ENCODE measurements at places on chromosomes 12 and 14. TPM values are rescaled to one million over a fixed set of nuclear protein-coding genes. Genes with fewer than 3 reads are reported as not detected.

The GLT8D2 gene
- total RNA-seq, result 55.1 TPM

The ISCU gene
- 105 TPM for total RNA-seq

The ANKRD33 gene
- total RNA-seq, result not detected

- peak; percentile 89 for DNase-seq
Observed at GRCh38 chr12:29616664-29617406, 119.3 kb upstream of the OVCH1 start.

DNA sequence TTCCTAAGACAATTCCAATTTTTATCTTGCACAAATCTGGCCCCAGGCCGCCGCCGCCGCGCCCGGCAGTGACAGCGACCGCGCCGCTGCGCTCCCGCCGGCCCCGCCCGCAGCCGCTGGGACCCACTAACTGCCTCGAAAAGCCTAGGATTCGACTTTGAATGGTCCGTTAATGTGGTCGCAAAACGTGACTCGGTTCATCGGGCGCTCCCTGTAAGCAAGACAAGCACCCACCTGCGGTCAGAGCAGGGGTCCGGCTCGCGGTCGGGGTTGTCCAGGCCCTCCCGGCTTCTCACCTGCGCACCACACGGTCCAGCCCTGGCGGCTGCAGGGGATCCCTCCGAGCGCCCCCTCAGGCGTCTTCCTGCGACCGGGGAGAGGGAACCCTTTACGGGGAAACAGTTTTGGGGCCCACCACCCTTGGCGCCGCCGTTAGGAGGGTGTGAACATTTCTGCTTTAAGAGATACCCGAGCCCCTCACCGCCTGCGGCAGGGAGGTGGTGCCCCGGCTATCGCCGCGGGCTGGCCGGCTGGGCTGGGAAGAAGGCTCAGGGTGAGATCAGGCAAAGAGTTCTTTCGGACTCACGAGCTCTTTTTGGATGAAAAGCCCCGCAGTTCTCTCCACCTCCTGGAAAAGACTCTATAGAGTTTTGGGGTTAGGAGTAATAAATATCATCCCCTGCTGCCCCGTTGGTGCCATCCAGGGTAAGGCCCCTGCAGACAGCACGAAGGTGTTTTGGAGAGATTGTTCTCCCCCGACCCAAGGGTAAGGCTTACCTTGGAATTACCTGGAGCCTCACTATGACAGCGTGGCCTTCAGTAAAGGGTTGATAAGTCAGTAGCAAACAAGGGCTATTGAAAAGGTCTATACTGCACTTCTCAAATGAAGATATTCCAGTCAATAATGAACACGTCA is 13.6 kb upstream of the FOXJ2 start:
- peak; percentile 32 for DNase-seq

DNA sequence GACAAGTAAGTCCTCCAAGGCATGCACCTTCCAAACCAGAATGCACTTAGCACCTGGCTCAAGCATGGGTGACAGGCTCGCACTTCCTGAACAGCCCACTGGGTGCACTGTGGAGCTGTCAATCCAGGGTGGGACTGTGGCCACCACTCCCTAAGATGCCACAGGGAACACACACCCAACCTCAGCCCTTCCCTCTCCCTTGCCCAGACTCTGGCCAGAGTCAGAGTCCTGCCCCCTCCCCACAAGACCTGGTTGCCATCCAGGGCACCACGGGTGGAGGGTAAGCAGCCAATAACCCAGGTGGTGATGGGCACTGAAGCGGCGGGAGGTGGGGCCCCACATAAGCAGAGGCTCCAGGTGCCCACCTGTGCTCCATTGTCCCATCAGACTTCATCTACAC is 160.6 kb downstream of the MYRFL start:
- DNase-seq, result no peak

DNA sequence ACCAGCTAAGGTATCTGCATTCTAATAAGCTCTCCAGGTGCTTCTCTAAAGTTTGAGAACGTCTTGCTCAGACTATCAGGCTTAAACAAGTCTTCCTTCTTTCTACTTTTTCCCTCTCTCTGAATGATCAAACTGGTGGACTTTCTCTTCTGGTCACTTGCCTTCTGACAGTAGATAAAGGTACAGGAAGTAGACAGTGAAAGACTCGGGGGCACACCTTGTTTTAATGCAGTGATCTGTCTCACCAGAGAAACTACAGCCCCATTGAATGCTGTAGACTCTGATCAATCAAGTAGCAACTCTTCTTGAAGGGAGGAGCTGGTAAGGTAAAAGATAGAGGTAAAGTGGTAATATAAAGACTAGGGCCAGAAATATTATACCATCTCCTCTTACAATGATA is 48.1 kb upstream of the ATXN7L3B start:
- DNase-seq, result no peak

Measured in fibroblast of villous mesenchyme (primary cell).